ENCODE measurements at places on chromosomes 3 and 15. TPM values are rescaled to one million over a fixed set of nuclear protein-coding genes. Genes with fewer than 3 reads are reported as not detected.

The ISL2 gene
- total RNA-seq = 0.09 TPM

The GJD2 gene
- total RNA-seq = 0.14 TPM

The ANKRD28 gene
- total RNA-seq = 27.1 TPM

The FRMD4B gene
- 21.7 TPM for total RNA-seq

The ZNF385D gene
- total RNA-seq = 0.94 TPM

The ADAMTS9 gene
- total RNA-seq = 3.7 TPM

The EAF2 gene
- total RNA-seq = 13.6 TPM

The DBR1 gene
- total RNA-seq = 16.4 TPM

The GP5 gene
- total RNA-seq = 0.14 TPM

The FMN1 gene
- total RNA-seq = 2.6 TPM

The GPD1L gene
- 6.8 TPM for total RNA-seq

The RETNLB gene
- not detected for total RNA-seq

The GOLIM4 gene
- total RNA-seq = 8.8 TPM

The CCDC13 gene
- 0.94 TPM for total RNA-seq

The NR1I2 gene
- 0.14 TPM for total RNA-seq

The CILP gene
- total RNA-seq = 0.85 TPM

The DUOXA2 gene
- 0.05 TPM for total RNA-seq

The RPUSD2 gene
- 10.7 TPM for total RNA-seq

The TRPM1 gene
- 0.09 TPM for total RNA-seq

Measured in thymus (tissue), 14 donors.